ENCODE measurements at places on chromosomes 12 and 14.

DNA sequence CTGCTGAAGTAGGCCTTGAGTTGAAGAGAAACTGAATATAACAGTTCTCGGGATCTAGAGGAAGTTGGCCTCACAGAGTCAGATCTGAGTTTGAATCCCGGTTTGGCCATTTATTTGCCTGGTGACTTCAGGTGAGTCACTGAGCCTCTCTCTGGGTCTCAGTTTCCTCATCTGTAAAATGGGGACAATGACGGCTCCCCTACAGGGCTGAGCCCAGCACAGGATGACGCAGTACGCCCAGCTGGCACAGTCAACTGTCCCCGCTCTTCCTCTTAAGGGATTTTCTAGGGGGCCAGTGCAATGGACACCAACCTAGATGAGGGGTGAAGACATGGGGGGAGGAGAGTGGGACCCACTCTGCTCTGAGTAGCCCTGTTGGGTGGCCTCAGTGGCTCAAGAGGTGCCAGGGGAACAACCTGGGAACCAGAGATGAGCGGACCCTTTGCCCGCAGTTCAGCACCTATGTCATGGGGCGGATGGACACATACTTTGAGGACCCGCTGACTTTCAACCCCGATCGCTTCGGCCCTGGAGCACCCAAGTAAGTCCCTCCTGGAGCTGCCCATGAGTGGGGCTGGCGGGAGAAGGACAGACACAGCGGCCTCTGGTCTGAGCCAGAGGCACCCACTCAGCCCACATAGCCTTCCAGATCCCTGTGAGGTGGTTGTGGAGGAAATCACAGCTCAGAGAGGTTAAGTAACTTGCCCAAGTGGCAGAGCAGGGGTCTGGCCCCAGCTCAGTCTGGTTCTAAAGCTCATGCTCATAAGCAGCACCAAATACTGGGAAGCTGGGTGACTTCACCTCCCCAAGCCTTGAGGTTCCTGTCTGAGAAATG lies 41.1 kb downstream of the CYP46A1 start:
- no peak for DNase-seq

- DNase-seq = no peak
These were observed 185.6 kb downstream of the EPS8 start for GRCh38 chr12:15603474-15604085.

- DNase-seq = no peak
These were observed 474.1 kb upstream of the PRICKLE1 start for GRCh38 chr12:43063650-43064049.

DNA sequence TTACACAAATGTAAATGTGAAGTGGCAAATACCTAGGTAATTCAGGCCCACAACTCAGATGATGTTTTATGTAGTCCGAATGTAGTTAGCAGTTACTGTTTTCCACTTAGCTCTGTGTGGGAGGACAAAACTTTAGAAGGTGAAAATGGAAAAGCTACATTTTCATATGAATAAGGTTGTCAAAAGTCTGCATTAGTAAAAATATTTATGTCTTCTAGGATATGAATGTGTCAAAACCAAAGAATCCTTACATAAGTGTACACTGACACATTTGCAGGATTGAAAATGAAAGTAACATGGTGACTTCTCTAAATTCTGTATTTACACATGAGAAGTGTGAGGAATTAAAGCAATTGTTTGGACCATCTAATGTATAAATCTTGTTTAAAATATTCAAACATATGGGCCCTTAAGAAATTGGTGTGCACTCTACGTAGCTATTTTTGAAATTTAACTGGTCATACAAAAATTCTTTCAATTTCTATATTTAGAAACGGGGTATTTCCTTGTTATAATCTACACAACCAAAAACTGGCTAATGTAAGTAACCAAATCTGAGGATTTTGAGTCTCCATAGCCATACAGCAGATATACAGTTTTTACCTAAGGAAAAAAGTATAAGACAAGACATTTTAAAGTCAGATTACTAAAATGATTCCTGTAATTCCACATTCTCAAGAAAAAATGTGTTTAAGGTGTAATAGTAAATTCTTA lies 5.4 kb downstream of the CDKN1B start:
- DNase-seq = no peak

GRCh38 chr12:13257356-13257875 lies 60.9 kb downstream of the EMP1 start:
- no peak for DNase-seq

DNA sequence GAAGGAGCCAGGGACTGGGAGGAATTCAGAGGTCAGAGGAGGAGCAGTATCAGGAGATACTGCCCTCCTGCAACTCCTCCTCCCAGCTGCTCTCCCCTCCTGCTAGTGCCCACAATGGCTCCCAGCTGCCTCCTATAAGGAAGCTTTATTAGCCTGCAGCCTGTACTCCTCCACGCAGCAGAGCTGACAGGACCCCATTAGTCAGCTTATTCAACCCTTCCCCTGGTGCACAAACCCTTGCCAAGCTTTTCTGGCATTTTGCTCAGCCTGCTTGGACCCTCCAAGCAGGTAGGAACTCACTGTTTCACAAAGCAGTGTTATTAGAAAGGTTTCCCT lies 6.9 kb upstream of the AQP2 start:
- DNase-seq = no peak

DNA sequence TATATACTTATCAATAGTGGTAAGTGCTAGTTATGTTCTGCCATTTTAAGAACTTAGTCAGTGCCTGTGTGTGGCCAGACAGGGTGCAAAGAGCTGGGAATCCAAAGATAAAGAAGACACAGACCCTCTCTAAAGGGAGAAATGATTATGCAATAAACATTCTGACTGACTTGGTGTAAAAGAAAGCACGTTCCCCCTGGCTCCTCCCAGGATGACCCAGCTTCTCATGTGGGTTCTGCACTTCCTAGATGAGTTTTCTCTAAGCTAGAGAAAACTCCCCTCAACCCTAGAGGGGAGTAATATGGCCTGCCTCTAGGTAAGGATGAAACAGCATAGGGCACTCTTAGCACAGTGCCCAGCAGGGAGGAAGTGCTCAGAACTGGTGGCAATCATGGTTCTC lies 231.2 kb downstream of the VRK1 start:
- no peak for DNase-seq

DNA sequence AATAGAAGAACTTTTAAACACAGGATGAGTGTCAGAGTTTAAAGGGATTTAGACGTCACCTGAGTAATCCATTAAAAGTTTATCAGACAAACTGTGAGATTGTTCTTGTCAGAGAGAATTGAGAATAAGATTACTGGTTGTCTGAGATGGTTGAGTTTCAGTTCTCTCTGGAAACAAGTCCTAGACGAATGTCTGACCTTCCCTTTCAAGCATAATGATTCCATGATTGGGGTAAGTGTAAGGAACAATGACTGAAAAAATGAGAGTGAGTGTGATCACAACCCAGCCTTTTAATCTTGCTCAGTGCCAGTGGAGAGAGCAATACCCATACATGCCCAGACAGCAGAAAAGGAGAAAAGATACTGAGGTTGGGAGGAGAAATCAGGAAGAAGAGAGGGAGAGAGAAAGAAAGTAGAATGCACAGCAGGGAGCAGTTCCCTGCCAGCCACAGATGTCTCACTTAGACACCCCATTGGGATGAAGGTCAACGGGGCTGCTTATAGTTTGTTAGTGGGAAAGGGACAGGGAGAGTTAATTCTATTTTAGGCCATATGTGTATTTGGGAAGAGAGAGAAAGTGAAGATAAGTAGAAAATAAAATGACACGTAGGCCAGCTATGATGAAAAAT lies 4.3 kb downstream of the GRIP1 start:
- DNase-seq = no peak

DNA sequence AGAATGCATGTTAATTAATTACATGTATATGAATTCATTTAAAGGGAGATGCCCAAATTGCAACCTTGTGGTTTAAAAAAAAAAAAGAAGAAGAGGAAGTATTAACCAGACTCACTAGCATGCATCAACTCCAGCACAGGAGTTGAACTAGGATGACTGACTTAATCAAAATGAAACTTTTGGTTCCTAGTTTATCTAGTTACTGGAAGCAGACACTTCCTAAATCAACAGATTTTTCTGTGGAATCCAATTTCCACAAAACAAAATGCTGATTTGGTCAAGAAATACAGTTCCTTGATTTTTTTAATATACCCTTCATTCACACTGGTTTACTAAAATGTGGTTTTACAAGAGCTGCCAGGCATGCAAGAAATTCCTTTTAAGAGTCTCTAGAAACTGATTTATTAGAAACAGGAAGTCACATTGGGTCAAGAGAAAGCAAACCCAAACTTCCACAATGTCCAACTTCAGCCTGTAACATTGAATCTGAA lies 41.6 kb downstream of the ITPR2 start:
- no peak for DNase-seq

DNA sequence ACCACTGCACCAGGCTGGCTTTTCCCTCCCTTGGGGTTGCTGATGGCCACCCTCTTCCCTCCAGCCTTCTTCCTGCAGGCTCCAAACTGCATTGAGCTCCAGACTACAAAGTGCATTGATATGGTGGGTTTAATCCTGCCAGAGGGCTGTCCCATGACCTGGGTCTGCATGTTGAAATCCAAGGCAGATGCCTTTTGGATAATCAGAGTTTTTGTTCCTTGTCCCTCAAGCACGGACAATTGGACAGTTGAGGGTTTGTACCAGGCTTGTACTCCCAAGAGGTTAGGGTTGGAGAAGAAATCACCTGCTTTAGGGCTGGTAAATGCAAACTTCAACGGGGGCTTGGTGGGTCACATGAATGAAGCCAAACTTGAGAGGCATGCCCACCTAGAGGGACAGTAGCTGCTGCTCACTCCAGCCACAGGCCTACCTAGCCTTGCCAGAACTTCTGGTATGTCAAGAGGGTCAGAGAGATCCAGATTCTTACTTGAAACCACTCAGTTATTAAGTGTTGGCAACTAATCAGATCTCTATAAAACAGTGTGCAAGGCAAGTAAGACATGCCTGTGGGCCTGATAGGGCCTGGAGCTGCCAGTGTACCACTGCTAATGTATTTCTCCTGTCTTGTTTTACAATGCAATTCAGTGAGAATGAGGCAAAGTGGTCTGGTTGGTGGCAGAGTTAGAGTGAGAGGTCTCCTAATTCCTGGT lies 21.7 kb upstream of the KRT83 start:
- no peak for DNase-seq

GRCh38 chr12:3777206-3777809 lies 24.4 kb upstream of the CRACR2A start:
- no peak for DNase-seq

GRCh38 chr14:51711505-51711904 lies 59.8 kb downstream of the FRMD6 start:
- no peak for DNase-seq

- DNase-seq = no peak
These were observed 280.1 kb downstream of the VRK1 start for GRCh38 chr14:97077253-97077653.

- no peak for DNase-seq
These were observed 7.1 kb upstream of the LGMN start for GRCh38 chr14:92755495-92755894.

DNA sequence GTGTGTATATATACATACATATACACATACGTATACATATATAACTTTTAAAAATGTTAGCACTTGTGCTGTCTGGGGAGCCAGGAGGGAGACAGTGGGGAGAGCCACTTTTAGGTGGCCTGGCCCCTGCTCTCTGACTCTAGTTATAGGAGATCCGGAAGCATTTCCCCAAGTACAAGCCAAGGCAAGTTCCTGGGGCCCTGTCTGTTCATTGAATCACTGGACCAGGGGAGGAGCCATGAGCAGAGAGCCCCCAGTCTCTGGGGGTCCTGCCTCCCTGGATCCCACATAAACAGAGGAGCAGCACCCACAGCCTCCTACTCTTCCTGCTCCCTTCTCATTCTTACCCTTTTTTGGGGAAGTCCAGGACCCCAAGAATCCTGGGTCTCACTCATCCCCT lies 45.4 kb upstream of the TMED10 start:
- DNase-seq = no peak

DNA sequence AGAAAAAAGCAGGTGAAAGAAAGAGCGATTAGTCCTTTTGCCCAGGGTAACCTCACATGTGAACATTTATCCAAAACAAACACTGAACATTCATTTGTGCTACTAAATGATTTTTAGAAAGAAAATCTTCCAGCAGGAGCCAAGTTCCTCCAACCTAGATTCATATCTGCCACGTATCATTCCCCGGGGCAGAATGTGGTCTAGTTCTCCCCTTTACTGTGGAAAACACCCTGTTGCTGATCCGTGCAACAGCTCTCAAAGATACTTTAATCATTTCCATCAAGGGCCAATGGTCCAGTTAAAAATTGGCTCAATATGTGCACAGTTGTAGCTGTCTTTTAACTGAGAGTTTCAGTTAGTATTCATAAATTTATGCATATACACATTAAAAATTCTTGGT lies 479.1 kb downstream of the ATP23 start:
- no peak for DNase-seq

DNA sequence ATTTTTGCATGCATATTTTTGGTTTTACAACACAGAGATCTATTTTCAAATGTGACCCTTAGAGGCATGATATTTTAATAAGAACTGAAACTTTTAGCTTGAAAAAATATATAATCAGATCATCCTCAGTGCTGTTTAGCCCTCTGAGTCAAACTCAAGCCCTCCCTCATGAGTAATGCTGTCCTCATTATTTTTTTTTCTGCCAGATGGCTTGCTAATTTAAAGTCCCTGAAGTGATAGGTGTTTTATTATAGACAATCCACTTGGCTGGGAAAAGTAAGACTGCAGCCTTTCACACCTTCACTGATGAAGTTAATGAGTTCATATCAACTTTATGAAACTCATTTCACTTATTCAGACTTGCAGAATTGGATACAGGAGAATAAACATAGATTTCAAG lies 227.7 kb downstream of the SLC16A7 start:
- no peak for DNase-seq

GRCh38 chr12:106498056-106498455 lies 84.7 kb upstream of the RFX4 start:
- DNase-seq = no peak

- DNase-seq = no peak
These were observed 4.8 kb downstream of the CD163 start for GRCh38 chr12:7498809-7499208.

DNA sequence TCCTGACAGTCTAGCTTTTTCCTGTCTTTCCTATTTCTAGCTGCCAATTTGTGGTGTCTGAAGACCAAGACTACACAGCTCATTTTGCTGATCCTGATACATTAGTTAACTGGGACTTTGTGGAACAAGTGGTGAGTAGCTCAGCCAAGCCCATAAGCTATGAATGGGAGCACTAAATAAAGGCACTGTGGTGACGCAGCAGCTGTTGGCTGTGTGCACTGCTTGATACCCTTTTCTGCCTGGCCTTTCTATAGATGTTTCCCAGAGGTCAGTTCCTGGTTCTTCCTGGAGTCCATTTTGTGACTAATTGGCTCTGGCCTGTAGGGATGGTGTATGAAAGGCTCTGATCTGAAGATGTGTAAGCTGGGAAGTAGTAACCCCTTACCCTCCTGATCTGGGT lies 20.5 kb downstream of the RNF10 start:
- DNase-seq = no peak

GRCh38 chr12:93918262-93918661 lies 230.1 kb upstream of the PLXNC1 start:
- no peak for DNase-seq

All from stimulated activated CD4-positive, alpha-beta T cell treated with anti-CD3 and anti-CD28 coated beads, TNF-alpha, amount 100 ng/mL, for 24 hours (primary cell).